ENCODE measurements at places on chromosomes 4 and X.

DNA sequence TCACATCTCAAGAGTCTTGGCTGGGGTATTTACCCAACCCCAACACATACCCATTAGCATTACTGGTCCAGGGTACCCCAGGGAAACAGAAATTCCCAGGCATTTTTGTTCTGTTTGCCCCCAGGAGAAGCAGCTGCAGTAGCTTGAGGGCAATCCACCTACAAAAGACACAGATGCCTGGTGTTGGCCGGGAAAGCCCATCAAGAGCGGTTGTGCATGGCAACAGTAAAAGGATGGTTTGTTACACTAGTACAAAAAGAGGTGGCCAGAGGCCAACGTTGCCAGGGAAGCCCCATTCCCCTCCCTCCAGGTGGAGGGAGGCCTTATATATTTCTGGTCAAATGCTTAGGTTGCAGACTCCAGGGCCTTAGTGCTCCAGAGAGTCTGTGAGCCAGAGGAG lies 637.8 kb downstream of the BCOR start:
- DNase-seq, result no peak

DNA sequence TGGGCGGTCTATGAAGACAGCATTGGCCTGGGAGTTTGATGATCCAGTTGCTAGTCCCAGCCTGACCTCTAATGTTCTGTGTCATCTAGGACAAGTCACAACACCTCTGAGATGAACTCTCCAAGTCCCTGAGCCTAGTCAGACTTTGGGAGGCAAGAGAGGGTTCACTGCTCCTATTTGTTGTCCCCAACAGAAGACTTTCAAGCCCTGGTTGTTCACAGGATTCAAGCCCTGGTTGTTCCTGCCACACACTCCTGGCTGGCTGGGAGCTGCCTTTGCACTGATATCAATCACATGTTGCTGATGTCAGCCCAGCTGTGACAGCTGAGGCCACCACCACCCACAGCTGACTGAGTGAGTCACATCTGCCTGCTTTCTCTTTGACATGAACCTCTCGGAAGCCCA lies 253.2 kb upstream of the RASGEF1B start:
- DNase-seq, result no peak

DNA sequence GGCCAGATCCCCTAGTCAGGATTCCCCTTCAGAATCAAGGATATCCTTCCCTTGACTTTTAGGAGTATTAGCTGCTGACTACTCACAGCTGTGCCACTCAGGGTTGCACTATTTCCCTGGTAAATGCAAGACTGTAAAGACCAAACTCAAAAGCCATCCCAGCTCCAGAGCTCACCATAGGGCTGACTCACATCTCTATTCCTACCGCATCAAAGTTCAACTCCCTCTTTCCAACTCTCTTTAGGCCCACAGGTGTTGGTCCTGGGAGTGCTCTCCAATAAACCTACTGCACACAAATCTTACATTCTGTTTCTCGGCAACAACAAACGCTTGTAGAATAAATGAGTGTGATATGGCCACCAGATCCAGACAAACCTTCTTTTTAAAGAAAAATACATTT lies 109.6 kb downstream of the PPP3CA start:
- DNase-seq, result no peak

DNA sequence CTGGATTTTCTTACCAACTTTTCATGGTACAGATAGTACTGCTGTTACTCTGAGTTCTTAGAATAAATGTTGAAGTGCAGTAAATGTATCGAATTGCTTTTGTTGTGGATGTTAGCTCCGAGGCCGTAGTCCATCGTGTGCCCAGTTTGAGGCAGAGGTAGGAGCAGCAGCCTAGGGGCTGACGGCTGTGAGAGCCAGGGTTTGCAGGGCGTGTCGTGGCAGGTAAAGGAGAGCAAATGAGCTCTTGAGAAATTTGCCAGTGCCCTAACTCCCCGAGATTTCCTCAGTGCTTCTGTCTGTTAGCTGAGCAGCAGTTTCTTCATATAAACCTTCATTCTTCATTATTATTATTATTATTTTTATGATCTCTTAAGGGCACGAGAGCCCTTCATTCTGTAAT lies 21.6 kb downstream of the PRIMPOL start:
- DNase-seq, result no peak

DNA sequence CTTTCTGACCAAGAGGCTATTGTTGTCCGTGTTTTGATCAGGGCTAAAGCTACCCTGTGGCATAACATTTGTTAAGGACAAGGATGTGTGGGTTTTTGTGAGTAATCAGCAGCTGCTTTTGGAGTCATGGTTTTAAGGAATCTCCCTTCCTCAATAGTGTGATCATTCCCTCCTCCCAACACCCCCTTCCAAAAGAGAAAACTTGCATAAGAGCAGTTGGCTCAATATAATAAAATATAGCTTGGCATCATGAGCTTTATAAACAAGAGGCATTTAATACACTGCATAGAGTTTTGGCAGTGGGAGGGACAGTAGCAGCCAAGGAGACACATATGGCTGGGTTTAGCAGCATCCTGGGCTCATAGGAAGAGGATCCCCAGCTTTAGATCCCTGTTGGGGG lies 84.7 kb downstream of the NHS start:
- no peak for DNase-seq

- no peak for DNase-seq
Measured at GRCh38 chr4:60605646-60606354, 594.3 kb upstream of the ADGRL3 start.

- DNase-seq, result no peak
Measured at GRCh38 chrX:40544343-40545266, 36.2 kb upstream of the ATP6AP2 start.

DNA sequence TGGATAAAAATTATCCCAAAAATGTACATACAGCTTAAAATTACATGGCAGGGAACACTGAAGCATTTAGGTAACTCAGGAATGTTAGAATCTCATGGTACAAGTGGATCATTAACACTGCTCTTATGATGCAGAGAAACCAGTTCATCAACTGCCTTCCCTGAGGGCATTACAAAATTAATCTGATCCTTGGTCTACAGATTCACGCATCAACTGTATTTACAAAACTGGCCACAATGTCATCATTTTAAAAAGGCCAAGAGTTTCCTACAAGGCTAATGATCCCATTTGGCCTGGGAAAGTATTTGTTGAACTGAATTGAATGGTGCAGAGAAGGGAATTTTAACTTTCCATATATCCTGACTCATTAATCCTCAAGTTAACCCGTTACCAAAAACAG lies 84.6 kb downstream of the TSPAN5 start:
- no peak for DNase-seq

GRCh38 chr4:105551965-105552746 lies at the start of gene ARHGEF38:
Gene ARHGEF38, plus strand, starts transcription at chr4:105552620. Its CDS starts 146 bp downstream, at chr4:105552766.
- DNase-seq, result peak; percentile 81

- no peak for DNase-seq
Measured at GRCh38 chr4:75686346-75686745, 13.1 kb upstream of the G3BP2 start.

GRCh38 chr4:24032371-24032989 lies 142.6 kb upstream of the PPARGC1A start:
- DNase-seq, result no peak

- no peak for DNase-seq
Measured at GRCh38 chr4:103996637-103997036, 276.9 kb upstream of the TACR3 start.

DNA sequence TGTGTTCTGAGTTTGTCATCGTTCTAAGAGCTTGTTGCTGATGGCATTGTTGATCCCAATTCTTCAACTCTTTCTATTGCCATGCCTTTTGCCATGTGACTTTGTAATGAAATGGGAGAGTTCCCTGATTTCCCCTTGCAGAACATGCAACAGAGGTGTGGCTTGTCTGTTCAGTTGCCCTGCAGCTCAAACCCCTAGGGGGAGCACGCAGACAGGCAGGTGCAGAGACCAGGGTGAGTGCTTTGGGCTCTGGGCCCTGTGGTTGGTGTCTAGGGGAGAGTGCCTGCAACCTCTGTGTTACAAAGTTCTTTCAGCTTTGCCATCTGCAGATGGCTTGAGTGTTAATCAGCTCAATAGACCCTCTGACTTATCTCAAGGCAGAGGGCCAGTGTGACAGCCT lies 332.7 kb downstream of the MID1IP1 start:
- DNase-seq, result no peak

- no peak for DNase-seq
Measured at GRCh38 chrX:100663642-100664041, 19.6 kb downstream of the SRPX2 start.

GRCh38 chr4:69823048-69823447 lies 36.9 kb downstream of the SULT1E1 start:
- DNase-seq, result no peak

- no peak for DNase-seq
Measured at GRCh38 chr4:26935397-26935796, 74.8 kb downstream of the STIM2 start.
